ENCODE measurements at places on chromosomes 1 and 21.

DNA sequence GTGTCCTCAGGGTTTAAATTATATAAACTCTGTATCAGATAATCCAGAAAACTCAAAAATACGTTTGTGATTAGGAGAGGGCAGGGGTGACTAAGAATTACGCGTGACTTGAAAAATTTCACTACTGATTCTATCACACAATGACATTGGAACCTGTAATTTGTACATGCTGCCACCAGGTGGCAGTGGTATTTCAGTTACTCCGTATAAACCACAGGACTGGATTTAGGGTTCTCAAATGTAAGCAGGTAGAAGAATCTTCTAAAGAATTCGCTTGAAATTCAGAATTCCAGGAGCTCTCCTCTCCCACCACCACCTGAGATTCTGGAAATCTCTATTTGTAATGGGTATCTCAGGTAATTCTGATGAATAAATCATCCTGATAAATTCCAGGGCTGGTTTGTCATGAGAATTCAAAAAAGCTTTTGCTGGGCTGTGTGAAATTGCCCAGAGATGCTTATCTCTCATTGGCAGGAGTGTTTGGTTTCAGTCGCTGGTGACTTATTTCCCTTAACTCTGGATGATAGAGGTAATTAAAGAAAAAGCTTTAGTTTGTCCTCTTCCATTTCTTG, 1.7 kb upstream of the KRTAP7-1 start:
- no peak for DNase-seq

DNA sequence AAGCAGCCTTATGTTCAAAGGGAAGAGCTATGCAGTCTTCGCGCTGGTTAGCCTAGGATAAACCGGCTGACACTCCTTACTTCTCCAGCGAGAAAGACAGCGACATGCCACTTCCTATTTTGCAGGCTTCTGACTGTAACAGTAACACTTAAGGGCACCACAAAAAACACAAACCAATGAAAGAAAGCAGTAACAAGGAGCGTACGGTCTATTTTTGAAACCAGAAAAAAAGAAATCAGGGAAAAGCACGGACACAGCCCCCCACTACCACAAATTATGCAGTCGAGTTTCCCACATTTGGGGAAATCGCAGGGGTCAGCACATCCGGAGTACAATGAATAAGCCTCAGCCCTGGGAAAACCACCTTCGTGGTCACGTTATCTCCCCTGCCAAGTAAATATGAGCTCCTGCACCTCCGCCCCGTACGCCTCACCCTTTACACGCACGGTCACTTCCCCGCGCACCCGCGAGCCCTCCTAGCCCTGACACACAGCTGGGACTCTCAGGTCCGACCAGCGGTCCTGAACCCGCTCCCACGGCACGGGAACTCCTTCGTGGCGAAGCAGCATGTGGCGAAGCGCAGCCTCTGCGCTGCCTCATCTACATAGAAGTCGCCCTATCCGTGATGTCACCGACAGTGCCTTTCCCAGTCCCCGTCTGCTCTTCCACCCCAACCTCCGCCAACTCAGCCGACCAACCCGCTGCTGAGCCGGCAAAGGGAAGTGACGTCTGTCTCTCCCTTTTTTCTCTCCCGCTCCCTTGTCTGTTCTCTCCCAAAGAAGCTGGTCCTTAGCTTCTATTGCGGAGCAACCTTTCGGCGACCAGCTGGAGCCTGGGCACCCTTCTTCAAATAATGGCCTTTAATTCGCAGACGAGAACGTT, 40.9 kb upstream of the PPIAL4F start:
- no peak for DNase-seq

GRCh38 chr21:27129215-27129614, 162.3 kb upstream of the ADAMTS5 start:
- DNase-seq: no peak

GRCh38 chr1:152141971-152142584, 16.9 kb downstream of the RPTN start:
- no peak for DNase-seq

DNA sequence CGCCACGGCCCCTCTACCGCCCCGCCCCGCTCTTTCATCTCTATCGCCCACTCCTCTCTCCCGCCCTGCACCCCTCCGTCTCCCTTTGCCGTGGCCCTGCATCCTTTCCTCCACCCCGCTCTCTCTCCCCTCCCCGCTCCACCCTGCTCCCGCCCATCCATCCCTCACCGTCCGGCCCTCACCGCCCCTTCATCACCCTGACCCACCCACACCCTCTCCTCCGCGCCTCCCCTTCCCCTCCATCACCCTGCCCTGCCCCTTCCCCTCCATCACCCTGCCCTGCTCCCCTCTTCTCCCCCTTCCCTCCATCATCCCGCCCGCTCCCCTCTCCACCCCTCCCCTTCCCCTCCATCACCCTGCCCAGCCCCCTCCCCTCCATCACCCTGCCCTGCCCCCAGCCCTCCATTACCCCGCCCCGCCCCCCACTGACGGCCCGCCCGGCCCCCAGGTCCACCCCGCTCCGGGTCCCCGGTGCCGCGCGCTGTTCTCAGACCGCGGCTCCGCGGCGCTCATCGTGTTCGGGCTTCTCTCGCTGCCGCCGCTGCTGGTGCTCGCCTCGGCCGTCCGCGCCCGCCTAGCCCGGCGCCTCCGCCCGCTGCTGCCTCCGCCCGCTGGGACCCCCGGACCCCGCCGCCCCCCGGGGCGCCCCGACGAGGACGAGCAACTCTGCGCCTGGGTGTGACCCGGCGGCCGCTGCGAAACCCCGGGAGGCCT, 6.2 kb upstream of the ANKRD65 start:
- no peak for DNase-seq

GRCh38 chr21:41951876-41952567, 1.8 kb downstream of the C2CD2 start:
- DNase-seq: no peak

DNA sequence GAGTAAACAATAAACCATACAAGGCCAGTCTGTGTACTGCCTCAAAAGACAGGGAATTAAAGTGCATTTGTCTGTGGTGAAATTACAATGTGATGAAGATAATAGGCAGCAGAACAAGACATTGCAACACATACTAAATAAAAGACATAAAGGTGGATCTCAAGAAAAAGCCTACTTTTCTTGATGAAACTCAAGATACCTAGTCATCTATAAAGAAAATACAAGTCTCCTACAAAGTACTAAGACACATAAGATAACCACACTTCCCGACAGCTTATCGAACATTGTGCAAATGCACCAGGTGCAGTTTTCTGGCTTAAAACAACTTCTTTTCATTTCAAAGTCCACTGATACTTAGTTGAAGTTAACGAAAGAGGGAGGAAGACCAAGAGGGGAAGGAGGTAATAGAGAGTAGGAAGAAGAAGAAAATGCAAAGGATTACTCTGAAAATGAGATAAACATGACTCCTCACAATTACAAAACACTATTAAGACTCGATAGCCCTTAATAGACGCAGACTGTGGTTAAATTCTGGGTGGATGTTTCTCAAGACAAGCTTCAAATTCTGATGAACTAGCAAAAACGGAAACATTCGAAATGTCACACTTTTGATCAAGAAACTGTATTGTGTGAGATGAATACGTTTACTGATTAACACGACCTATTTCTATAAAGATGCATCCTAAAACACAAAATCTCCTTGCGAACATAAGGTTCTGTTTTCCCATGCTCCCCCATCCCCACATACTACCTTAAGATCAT, 2.0 kb downstream of the HNRNPR start:
- DNase-seq: no peak

- no peak for DNase-seq
Measured at GRCh38 chr1:53155534-53155933, 13.1 kb upstream of the SLC1A7 start.

DNA sequence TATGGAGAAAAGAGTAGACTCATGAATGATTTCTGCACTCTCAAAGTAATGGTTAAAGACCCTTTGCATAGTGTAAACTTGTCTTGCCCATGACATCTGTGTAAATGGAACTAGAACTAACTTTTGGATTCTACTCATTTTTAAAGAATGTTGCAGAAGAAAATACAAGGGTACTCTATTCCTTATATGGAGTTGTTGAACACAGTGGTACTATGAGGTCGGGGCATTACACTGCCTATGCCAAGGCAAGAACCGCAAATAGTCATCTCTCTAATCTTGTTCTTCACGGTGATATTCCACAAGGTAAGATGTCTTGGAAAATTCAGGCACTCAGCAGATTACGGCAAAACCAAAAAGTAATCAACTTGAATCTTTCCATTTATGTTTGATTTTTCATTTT, 19.8 kb downstream of the CCT8 start:
- no peak for DNase-seq

GRCh38 chr1:35931446-35932157, 697 bp downstream of the AGO3 start:
- DNase-seq: no peak

DNA sequence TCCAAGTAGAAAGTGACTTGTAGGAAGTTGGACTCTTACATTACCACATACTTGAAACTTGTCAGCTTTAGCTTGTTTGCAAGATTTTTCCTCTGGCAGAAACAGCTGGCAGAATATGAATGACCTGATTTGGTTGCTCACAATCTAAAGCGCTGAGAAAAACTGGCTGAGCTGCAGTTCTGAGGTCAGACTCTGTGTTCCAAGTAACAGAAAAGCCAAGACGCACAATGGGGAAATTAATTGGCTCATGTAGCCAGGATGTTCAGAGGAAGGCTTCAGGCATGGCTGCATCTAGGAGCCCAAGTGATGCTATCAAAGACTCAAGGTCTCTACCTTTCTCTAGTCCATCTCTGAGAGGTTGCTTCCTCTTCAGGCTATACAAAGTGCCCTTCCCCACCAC, 27.0 kb downstream of the ALPL start:
- no peak for DNase-seq

DNA sequence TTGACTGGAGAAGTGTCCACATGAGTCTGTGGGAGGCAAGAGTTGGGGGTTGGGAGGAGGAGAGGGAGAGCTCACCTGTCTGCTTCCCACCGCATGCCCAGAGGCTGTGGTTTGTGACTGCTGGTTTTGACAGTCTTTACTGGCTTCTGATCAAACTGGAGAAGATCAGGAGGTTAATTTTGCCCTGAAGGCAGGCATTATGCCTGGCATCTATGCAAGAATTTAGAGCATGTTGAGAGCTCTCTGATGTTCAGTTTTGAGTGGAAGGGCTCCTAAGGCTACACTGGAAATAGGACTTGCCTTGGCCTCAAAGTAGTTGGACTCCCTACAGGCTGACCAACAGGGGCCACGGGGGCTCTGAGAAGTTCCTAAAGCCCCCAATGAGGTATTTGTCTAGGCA, 101.6 kb downstream of the TLR5 start:
- no peak for DNase-seq
